Astrocyte (in vitro differentiated cells and primary cell): ENCODE measurements at places on chromosomes 3 and 15. TPM values are rescaled to one million over a fixed set of nuclear protein-coding genes. Genes with fewer than 3 reads are reported as not detected.

The CLDN11 gene
- total RNA-seq: 0.22 and 0.70 TPM in 2 replicates

The AP4E1 gene
- 15.0 and 16.4 TPM in 2 replicates for total RNA-seq

- H3K27ac ChIP-seq: no peak overlapping the region
- H3K36me3 ChIP-seq: peaks cover 77% of the 10 kb centered on the region
- no peak for DNase-seq
- H3K4me1 ChIP-seq: no peaks in the 10 kb centered on the region
- H3K27me3 ChIP-seq: no peaks in the 10 kb centered on the region
These were observed 71.0 kb downstream of the CHD2 start for GRCh38 chr15:92971081-92971480.

- H3K27ac ChIP-seq: no peak overlapping the region
- no peak for DNase-seq
- no peak overlapping the region for H3K4me3 ChIP-seq
These were observed 6.4 kb upstream of the ITGB5 start for GRCh38 chr3:124893526-124893925.

DNA sequence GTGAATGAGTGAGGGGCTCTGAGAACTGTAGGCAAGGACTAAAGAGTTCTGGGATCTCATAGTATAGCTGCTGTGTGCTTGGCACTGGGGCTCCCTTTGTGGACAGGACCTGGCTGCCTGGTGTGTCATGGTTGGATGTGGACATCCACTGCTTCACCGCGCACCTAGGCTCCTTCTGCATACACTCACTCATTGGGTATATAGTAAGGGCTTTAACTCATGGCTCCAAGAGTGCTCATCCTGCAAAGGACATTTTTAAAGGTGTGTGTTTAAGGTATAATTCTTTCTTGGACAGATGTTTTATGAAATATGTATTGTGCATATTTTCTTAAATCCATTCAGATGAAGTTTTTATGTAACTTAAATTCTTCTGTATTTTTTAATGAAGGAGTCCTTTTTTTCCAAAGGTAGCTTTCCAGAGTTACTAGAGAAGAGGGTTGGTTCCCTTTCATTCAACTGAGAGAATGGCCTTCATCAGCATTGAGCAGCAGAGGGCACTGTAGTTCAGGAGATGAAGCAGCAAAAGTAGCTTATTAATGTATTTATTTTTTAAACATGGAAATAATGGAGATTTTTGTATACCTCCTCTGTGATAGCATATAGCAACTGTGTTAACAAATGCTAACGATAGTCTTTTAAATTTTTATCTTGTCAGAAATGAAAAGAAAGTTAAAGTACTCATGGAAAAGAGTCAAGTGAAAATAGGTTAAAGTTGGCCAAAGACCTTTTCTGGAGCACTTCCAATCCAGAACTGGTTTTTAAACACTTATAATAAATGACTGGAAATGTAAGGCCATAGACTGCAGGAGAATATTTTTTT lies 25.2 kb downstream of the OXNAD1 start:
- H3K27ac ChIP-seq: no peak overlapping the region
- no peaks in the 10 kb centered on the region for H3K4me1 ChIP-seq
- no peak overlapping the region for H3K4me3 ChIP-seq
- DNase-seq: no peak
